ENCODE measurements at places on chromosomes 12 and 14. TPM values are rescaled to one million over a fixed set of nuclear protein-coding genes. Genes with fewer than 3 reads are reported as not detected.

NRXN3 gene
- polyA plus RNA-seq = 0.19 TPM

TMTC2 gene
- 2.5 TPM for polyA plus RNA-seq

HECTD4 gene
- 14.7 TPM for polyA plus RNA-seq

FMNL3 gene
- polyA plus RNA-seq = 7.8 TPM

FOXM1 gene
- 0.36 TPM for polyA plus RNA-seq

RASAL1 gene
- not detected for polyA plus RNA-seq
